Left cardiac atrium (tissue), 4 donors: ENCODE measurements at places on chromosomes 6 and 20. TPM values are rescaled to one million over a fixed set of nuclear protein-coding genes. Genes with fewer than 3 reads are reported as not detected.

The FRK gene
- total RNA-seq = 4.8 TPM

The UST gene
- 3.5 TPM for total RNA-seq

The WFDC6 gene
- total RNA-seq = not detected

The GPR6 gene
- not detected for total RNA-seq

The ROS1 gene
- total RNA-seq = not detected

DNA sequence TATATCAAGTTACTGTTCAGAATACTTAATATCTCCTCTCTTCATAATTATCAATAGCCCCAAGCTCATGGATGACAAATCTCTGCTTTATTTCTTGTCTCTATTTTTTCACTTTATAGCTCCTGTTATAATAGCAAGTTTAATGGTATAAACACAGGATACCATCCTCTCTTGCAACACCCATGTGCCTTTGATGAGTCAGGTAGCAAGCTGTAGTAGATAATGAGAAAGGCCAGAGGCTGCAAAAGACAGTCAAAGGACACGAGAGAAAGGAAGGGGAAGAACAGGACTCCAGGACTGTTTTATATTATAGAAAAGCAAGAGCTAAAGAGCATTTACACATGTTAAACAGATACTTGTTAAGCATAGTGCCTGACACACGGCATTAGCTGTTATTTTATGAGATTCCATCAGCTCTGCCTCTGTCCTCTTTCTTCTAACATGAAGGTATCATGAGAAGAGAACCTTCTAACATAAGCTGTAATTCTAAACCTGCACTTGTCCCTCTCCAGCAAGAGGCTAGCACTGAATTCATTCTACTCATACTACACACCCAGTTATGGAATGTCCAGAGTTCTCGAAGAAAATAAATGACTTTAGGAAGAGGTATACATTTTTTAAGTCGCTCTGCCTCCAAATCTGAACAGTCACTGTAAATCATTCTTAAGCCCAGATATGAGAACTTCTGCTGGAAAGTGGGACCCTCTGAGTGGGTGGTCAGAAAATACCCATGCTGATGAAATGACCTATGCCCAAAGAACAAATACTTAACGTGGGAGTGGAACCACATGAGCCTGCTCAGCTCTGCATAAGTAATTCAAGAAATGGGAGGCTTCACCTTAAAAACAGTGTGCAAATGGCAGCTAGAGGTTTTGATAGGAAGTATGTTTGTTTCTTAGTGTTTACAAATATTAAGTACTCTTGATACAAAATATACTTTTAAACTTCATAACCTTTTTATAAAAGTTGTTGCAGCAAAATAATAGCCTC is 45.0 kb downstream of the NT5E start:
- DNase-seq = no peak
